ENCODE measurements at places on chromosomes 4 and X.

DNA sequence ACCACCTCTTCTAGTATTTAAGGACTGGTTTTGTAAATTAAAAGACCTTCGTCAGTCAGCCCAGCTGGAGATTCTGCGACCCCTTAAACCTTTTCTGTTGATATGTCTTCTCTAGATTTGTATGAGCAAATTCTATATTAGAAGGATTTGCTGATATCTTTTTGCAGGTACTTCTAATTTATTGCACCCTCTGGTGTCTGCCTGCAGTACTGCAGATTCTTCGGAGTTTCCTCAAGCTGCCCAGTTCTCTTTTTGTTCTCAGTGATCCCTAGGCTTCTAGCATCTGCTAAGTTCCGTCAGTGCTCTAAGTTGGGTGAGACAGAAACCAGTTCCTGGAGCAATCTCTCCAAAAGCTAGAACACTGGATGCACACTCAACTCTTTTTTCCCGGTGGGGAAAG is 545.2 kb downstream of the C4orf33 start:
- DNase-seq, result peak; percentile 68

GRCh38 chr4:57254754-57255153 is 144.6 kb upstream of the IGFBP7 start:
- no peak for DNase-seq

DNA sequence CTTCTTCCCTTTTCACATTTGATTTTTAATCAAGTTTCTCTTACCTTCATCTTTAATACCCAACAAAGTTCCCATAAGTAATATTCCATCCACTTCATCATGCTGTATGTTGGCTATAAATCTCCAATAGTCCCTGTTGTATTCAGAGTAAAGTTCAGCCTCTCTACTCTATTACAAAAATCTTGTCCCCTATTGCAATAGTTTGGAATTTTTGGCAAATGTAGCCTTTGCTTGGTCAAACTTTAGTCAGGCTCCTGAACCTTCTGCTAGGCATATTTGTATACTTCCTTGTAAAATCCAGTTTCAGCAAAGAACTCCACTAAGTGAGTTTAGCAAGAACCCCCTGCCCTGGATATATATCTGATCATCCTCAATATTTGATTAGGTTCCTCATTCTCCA is 54.0 kb upstream of the PACRGL start:
- DNase-seq, result no peak

GRCh38 chrX:20952180-20952579 is 422.0 kb upstream of the CNKSR2 start:
- DNase-seq, result no peak

- peak; percentile 63 for DNase-seq
Observed at GRCh38 chr4:137226900-137227299, 305.4 kb downstream of the PCDH18 start.

DNA sequence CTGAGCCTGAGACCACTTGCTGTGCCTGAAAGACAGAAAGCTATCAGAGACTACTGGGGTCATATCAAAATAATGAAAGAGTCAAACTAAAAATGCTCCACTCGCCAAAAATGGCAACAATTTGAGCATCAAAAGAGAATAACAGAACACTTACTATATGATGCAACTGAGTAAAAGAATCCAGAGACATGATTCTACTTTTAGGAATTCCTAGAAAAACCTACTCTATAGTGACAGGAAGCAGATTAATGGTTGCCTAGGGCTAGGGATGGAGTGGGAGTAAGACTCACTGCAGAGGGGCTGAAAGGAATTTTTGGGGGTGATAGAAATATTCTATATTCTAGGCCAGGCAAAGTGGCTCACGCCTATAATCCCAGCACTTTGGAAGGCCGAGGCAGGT is 29.4 kb upstream of the SLAIN2 start:
- no peak for DNase-seq

GRCh38 chrX:82627568-82627967 is 880.5 kb upstream of the POU3F4 start:
- peak; percentile 26 for DNase-seq

- no peak for DNase-seq
Observed at GRCh38 chr4:174449944-174450785, 72.1 kb downstream of the HPGD start.

DNA sequence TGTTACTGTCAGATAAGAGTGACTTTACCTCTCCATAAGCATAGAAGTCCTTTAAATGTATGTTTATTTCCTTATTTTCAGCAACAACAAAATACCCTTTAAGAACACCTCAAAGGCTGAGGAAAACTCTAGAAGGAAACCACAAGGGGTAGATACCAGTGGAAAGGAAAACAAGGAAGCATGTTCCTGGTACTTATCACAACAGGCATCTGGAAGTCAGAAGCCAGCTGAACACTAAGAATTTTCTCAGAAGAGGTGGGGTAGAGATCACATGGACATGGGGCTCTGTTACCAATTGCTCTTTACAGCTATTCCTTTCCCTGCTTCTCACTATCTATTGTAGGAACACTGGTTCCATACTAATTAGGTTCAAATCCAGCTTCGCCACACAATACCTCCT is 51.5 kb upstream of the BEND2 start:
- DNase-seq, result no peak

DNA sequence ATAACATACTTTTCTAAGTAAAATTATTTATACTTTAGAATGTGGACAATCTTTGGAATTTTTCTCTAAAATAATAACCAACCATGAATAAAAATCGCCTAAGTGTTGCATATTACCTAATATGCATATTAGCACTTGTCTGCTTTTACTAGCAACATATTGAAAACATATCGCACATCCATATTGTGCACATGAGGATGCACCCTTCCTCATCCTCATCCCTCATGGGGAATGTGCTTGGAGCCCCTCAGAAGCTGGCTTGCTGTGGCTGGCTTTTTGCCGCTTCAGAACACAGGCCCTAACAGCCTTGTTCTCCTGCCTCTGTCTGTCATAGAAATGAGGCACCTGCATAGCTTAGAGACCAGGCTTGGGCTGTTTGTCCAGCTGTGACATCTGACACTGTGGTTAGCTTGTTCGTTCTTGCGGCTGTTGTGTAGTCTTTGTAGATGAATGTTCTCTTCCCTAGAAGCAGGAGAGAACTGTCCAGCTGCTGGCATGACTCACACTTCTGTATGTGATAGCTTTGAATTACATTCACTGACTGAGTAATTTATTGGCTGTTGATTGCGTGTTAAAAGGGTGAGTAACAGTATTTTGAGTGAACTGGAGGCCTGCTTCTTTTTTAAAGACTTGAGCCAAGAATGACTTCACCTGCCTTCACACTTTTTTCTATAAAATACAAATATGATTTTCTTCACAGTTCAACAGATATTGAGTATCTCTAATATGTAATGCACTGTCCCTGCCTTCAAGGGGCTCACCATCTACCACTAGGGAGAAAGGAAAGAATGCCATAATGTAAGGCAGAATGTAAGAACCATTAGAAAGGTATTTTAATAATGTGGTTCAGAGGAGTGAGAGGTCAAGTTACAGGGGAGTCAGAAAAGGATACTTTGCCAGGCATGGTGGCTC is 81.9 kb downstream of the HMGB2 start:
- DNase-seq, result peak; percentile 98

DNA sequence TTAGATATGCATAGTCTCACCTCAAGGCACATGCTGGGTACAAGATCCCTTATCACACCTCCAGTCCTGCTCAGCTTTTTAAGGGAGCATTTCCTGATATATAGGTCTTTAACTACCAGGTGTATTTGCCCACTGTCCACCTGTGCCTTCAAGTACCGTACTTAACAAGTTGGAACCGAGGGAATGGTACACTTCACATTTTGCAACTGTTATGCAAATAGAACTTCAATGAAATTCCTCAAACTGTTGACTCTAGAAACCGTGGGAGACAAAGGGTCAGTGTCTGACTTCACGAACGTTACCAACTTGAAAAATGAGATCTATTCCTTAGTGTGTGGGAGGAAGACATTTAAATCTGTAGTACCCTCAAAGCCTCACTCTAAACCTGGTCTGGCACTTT is 5.2 kb downstream of the TRIM2 start:
- DNase-seq, result peak; percentile 90

- peak; percentile 37 for DNase-seq
Observed at GRCh38 chr4:135144498-135144897, 942.9 kb upstream of the PABPC4L start.

DNA sequence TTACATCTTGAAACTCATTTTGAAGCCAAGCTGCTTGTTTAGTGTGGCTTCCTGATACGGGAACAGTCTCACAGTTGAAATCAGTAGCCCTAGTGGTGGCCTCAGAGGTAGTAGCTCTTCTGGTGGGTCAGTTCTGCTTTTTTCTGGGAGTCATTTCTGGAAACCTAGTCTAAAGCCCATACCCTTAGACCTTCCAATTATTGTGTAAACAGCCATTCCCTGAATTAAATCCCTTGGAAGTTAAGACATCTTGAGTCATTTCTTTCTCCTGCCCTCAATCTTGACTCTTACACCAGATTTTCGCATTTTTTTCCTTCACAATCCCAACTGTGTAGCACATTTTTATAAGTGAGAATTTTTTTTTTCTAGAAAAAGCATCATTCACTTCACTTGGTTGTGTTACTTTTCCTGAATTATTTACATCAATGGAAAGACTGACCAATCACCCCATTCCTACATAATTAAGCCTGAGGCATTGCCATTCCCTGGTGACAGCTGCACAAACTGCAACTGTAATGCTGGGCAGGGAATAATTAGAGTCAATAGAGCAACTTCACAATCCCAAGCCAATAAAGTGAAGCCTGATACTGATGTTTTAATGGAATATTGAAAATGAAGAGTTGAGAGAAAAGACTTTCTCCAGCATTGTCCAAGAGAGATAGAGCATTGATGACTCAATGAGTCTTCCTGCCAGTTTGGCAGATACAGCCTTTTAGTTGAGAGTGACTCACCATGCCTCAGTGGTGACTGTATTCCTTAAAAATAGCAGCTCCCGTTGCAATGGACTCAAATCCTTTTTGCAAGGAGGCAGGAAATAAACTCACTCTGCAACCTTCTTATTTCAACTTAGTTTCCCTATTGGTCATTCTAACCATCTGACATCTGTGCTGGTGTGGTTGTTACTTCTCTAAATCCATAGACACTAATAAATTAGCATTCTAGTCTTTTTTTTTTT is 13.0 kb upstream of the SEPSECS start:
- DNase-seq, result peak; percentile 67

DNA sequence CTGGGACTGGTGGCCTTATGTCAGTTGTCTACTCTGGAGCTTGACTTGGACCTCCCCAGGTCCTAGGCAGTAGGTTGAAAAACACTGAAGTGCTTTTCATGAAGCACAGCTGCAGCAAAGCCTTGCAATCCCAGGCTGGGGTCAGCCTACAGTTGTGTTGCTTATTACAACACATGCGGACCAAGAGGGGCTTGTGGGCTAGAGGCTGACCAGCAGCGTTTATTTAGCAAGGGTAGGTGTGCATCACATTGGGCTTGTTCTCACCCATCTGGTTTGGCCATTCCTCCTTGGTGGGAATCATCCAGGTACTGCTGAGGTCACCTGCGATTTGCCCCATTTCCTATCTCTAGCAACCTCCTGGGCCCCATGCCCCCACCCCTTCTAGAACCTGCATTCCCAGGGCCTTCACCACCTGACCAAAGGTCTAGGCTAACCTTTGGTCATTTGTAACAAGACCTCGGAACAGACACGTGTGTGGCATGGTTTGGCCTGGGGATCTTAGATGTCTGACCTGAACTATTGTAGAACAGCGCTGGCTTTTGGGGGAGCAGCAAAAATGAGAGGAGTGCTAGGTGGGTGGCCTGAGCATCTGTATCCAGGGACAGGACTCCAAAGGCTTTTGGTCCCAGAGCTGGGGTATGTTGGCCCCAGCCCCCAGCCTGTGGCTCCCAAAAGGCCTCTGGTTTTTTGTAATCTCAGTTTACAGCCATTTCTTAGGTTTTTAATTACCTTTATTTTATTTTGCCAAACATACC is 3.0 kb downstream of the RPL10 start:
- peak; percentile 82 for DNase-seq

DNA sequence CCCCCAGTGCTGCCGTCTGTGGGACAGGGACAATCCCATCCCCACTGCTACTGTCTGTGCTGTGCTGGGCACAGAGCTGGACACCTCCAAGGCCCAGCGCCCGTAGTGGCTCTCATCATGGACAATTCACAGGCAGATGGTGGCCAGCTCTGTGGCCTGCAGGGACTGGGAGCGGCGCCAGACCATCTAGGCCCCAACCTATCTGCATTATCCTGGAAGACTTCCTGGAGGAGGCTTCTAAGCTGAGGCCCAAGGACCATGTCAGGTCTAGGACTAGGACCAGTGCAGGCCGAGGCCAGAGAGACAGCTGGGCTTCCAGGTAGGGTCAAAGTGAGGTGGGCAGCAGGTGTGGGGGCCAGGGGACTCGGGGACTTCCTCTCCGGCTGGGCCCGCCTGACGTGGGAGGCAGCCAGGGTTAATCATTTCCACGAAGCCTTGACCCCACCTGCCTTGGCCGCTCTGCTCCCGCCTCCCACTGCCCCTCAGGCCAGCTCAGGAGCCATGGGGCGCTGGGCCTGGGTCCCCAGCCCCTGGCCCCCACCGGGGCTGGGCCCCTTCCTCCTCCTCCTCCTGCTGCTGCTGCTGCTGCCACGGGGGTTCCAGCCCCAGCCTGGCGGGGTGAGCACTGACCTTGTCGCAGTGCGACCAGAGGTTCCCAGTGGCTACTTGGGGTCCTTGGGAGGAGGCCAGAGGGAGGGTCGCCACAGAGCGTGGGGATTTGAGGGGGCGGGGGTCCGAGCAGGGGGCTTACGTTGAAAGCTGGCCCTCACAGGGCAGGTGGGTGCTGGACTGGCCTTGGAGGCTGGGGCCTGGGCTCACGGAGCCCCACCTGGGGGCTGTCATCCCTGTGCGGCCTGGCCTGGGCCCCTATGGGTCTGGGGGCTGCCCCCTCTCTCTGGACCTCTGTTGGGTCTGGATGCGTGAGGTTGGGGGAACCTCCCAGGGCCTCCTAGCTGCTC is at the start of gene HGFAC:
TSS of gene HGFAC (plus strand) at position 468 of the 959 bp plus-strand sequence. CDS start at position 502, 34 bp downstream.
- peak; percentile 40 for DNase-seq

DNA sequence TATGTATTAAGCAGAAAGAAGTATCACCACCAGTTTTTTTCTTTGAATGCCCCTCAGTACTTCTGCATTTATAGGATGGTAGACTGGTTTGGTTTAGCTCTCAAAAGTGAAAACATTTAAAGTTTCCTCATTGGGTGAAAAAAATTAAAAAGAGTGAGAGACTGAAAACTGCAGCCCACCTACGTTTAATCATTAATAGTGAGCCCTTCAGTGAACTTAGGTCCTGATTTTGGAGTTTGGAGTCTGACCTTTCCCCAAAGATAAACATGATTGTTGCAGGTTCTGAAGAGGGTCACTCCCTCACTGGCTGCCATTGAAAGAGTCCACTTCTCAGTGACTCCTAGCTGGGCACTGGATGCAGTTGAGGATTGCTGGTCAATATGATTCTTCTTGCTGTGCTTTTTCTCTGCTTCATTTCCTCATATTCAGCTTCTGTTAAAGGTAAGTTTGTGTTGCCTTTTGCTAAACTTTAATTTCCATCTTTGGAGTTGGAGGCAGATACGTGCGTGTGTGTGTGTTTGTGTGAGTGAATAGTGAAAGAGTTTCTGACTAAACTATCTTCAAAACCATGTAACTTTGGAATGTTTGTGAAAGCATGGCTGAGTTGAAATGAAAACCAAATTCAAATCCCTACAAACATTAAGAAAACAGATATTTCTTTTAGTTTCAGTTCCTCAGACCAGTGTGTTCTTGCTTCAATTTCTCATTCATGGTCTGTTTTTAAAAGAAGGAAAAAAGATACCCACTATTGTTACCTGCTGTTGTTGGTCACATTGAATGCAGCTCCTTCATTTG is at the start of gene MTTP:
TSS of gene MTTP (plus strand) at position 295 of the 795 bp plus-strand sequence. CDS start at position 381, 86 bp downstream.
- DNase-seq, result no peak

- DNase-seq, result no peak
Observed at GRCh38 chr4:121519236-121519838, 138.5 kb upstream of the QRFPR start.

GRCh38 chrX:20265726-20266681 is 705 bp downstream of the RPS6KA3 start:
- DNase-seq, result peak; percentile 69

GRCh38 chrX:48540480-48540879 is 966 bp downstream of the TBC1D25 start:
- DNase-seq, result no peak

Data from DMS53 (cell line).